ENCODE measurements at places on chromosomes 5 and 9.

GRCh38 chr5:118405650-118406061 lies 582.7 kb downstream of the DTWD2 start:
- DNase-seq: no peak

DNA sequence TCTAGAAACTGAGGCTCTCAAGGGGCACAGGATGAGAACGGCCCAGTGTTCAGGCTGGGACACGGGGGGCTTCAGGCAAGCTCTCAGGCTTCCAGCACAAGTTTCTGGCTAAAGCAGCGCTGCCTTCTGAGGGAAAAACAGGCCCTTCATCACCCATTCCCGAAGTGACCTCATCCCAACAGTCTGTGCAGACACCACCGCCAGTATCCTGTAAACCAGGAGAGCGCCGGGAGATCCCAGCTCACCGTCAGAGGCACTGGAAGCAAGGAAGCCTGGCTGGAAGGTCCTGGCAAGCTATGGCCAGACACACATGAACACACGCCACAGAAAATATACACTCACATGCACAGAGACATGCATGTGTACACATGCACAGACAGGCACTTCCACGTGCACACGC lies 8.8 kb downstream of the SLC12A7 start:
- no peak for DNase-seq

DNA sequence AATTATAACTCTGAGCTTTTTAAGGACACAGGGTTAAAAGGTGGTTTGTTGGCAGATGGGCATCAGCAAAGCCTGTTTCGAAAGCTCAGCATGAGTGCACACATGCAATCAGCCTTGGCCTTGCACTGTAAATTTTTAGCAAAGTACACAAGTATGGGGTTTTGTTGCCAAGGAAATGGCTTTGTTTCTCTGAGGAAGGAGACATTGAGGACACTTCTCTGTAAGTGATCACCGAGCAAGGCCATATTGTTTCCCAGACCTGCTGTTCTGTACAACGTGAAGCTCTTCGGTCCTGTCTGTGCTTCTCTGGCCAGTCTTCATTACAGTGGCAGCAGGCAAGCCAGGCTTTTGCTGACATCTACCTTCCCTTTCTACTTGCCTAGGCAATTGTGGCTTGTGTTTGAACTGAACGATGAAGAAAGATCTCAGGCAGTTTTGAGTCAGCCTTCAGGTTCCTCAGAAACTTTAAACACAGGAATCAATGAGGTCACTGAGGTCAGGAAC lies 27.9 kb upstream of the GLRX start:
- DNase-seq: no peak

- DNase-seq: no peak
These were observed 7.0 kb downstream of the TPM2 start for GRCh38 chr9:35682520-35683315.

GRCh38 chr5:76074487-76075065 lies 8.6 kb upstream of the SV2C start:
- no peak for DNase-seq

Data from T follicular helper cell (primary cell).